ENCODE measurements at places on chromosomes 7 and 10. TPM values are rescaled to one million over a fixed set of nuclear protein-coding genes. Genes with fewer than 3 reads are reported as not detected.

GIMAP7 gene
- 38.9 TPM for polyA plus RNA-seq

COL28A1 gene
- polyA plus RNA-seq: 2.0 TPM

PSD gene
- 8.7 TPM for polyA plus RNA-seq

FBXL15 gene
- 4.5 TPM for polyA plus RNA-seq

HKDC1 gene
- polyA plus RNA-seq: 3.4 TPM

DENND2A gene
- 41.7 TPM for polyA plus RNA-seq

EVX1 gene
- polyA plus RNA-seq: not detected

Measured in right lung (tissue), 10 donors.